ENCODE measurements at places on chromosomes 7 and 10.

DNA sequence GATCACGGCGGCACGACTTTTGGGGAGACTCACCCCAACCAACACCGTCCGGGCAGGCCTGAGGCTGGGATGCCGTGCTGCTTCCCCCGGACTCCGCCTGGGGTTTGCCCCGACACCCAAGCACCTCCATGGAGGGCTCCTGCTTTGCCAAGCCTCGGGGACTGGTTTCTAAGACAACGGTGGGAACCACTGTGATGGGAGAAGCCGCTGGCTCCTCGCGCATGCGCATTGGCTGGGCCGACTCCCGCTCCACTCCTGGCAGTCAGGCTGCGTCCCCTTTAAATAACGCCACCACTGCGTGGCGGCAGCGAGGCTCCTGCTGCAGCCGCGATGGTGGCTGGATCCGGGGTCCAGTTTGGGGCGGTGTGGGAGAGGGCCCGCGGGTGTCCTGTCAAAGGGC, 201.0 kb downstream of the ZNF716 start:
- no peak for DNase-seq

DNA sequence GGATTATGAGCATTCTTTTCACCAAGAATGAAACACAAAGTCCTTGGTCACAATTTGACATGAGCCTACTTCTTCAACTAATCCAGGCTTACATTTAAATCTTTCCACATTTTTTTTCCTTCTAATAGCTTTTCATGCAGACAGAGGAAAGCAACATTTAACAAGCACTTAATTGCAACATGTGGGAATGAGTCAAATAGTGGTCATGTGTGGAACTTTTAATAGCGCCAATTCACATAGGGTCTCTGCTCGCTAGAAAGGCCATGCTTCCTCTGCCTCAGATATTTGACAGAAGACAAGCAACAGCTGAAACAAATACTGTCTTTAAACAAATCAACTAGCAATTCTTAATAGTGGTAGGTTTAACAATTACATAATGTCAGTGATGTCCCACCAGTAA, 285.9 kb upstream of the ETV1 start:
- DNase-seq = peak; percentile 51

- no peak for DNase-seq
Observed at GRCh38 chr7:1854866-1855724, 185.0 kb downstream of the ELFN1 start.

GRCh38 chr10:79386637-79387465, 39.6 kb downstream of the PPIF start:
- no peak for DNase-seq

DNA sequence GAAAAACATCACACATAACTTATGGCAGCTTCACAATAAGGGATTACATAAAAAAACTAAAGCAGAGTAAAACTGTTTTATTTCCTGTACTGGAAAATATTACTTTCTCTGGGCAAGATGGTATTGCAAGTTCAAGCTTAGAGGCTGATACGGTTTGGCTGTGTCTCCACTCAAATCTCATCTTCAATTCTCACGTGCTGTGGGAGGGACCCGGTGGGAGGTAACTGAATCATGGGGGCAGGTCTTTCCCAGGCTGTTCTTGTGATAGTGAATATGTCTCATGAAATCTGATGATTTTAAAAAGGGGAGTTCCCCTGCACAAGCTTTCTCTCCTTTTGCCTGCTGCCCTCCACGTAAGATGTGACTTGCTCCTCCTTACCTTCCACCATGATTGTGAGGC, 5.1 kb upstream of the LRRC27 start:
- DNase-seq = no peak

- DNase-seq = no peak
Observed at GRCh38 chr7:158564663-158565035, 23.0 kb downstream of the PTPRN2 start.

- DNase-seq = no peak
Observed at GRCh38 chr7:43405948-43406347, 177.0 kb upstream of the STK17A start.

- DNase-seq = no peak
Observed at GRCh38 chr7:132214452-132214851, 361.8 kb downstream of the PLXNA4 start.

GRCh38 chr10:32028710-32029109, 27.5 kb downstream of the KIF5B start:
- no peak for DNase-seq

- DNase-seq = peak; percentile 54
Observed at GRCh38 chr7:18357691-18358090, 137.9 kb upstream of the HDAC9 start.

DNA sequence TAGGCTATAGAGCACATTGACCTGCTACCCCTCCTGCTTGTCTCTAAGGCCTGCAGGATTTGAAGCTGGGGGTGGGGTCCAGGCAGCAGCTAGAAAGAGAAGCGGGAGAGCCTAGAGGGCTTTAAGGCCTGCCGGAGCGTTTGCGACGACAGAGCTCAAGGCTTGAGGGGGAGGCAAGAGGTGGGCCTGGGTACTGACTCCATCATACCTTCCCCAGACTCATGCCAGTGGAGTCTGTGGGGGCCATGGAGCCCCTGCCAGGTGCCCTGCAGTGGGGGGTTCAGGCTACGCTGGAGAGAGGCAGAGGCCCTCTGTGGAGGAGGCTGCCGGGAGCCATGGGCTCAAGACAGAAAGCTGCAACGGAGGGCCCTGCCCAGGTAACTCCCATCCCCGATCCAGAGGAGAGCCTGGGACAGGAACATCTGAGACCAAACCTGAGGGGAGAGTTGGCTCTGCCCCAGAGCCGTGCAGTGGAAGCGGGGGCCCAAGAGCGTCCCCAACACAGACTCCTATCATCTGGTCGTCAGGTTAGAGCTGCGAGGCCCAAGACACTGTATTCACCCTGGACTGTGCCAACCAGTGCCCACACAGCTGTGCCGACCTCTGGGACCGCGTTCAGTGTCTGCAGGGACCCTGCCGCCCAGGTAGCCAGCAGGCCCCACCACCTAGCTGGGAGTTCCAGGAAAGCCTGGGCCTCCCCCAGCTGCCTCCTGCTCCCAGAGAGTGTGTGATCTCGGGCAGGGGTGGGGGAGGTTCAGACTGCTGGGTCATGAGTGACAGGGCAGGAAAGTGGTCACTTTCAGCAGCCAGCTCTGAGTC, 13.2 kb upstream of the ZNF862 start:
- DNase-seq = no peak

- no peak for DNase-seq
Observed at GRCh38 chr10:78555128-78555527, 513.6 kb upstream of the ZMIZ1 start.

DNA sequence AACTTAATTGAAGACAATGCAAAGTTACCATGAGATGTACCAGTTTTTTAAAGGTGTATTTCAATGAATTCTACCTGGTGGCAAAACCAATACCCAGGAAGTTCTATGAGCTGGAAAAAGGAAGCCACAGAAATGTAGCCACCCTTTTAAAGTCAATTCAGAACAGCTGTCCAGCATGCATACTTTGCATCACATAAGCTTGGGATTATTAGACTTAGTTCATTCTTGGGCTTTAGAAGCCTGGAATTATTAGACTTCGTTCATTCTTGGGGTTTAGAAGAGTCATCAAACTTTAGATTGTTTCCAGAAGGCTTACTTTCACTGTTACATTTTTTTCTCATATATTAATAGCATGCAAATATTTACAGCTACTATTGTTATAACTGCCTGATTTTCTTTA, 20.9 kb downstream of the SLC25A13 start:
- DNase-seq = no peak

DNA sequence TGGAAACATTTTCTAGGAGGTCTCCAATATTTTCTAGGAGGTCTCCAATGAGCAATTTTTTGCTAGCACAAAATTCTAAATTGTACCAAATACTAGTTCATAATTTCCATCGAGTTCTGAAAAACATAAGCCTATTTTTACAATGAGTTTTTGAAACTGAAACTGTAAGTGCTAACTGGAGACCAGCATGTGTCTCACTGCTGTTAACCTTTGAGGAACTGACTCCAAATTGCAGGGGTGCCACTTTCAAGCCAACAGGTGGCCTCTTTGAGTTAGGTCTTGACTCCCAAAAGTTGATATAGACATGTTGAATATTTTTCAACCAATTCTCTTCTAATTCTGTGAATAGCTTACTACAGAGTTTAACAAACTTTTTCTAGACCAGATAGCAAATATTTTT, 58.8 kb downstream of the CAV1 start:
- peak; percentile 26 for DNase-seq

- peak; percentile 46 for DNase-seq
Observed at GRCh38 chr10:88974446-88975376, 15.9 kb upstream of the FAS start.

DNA sequence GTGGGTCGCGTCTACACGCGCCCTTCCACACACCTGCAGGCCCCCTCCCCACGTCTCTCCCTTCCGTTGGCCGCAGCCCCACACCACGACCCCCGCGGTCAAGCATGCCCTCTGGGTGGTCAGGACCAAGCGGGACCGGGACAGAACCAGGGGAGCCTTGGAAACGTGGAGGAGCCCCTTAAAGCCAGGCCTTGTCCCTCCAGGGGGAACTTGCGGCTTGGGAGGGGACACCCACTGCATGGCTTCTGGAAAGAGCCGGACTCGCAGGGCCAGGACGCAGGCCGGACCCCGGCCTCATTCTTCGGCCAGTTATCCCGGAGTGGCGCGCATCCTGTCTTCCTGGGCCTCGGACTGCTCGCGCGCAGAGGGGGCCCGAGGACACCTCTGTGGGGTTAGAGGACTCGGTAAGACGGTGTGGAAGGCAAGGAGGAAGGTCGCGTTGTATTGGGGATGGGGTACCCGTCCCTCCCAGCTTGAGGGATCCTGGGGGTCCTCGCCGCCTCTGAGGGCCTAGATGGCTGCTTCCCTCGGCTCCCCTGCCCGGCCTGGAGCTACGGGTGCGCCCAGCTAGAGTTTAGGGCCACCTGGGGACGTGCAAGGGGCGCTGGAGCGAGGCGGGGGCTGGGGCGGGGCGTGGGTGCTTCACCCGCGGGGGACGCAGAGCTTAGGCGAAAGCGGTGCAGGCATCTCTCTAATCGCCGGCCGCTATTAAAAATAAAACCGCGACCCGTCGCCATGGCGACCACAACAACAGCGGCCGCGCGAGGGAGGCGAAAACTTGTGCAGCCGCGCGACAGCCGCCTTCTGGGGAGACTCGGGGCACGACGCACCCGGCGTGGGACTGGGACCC, 1.8 kb upstream of the PDGFA start:
- DNase-seq = peak; percentile 60

- DNase-seq = no peak
Observed at GRCh38 chr10:108095932-108096925, 931.7 kb upstream of the SORCS1 start.

DNA sequence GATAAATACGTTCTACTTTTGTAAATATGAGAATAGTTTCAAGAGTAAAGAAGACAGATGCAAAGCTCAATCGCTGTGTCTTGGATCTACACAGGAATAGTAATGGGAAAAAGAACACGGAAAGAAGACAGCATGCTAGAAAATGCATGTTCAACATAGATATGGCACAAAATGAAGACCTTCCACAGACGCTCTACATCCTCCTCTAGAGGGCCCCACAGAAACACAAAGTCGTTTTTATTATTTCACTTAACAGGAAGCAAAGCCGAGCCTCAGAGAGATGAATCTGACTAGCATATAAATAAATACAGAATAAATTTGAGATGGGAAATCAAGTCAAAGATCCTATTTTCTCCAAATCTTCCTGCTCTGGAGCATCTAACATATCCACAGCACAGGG, 292.6 kb downstream of the PARD3 start:
- DNase-seq = peak; percentile 61

DNA sequence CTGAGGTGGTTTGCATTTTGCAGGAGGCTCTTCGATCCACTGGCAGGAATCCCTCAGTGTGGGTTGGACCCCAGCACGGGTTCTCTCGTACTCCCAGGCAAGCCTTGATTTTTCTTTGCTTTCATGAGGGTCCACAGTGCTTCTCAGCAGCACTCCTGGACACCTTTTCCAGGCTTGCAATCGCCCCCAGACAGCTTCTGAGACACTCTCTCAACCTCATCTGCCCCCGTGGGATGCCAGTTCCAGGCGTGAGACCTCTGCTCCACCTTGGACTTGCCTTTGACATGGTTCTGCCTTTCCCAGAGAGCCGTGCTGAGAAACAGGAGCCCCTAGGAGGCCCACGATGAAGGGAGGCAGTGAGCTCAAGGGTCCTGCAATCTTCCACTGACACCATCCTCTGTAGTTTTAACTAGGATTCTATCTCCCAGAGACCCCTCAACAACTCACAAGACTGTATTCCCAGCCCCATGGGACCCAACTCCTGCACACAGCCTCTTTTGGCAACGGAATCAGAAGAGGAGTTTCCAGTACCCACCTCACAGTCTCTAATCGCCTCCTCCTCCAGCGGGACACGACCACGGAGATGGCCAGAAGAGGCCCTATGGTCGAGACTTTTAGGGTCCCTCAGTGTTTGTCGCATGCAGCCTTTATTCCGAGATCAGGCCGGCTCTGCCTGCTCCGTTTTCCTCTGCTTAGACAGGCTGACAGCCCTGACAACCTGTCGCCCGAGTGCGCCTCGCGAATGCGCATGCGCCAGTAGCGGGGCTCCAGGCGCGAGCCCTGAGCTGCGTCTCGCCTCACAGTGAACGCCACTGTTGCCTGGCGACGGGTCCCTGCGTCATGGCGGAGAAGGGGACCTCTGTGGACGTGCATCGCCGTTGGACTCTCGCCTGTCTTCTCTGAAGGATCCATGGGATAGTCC, 26.0 kb upstream of the ZNF273 start:
- no peak for DNase-seq

All from ELR (cell line).